ENCODE measurements at places on chromosomes 2 and 18.

- H3K27me3 ChIP-seq = no peaks in the 10 kb centered on the region
- peak overlapping the region; percentile 73 for H3K27ac ChIP-seq
- peaks cover 9% of the 10 kb centered on the region for H3K36me3 ChIP-seq
- H3K4me1 ChIP-seq = peaks cover 48% of the 10 kb centered on the region
- H3K4me3 ChIP-seq = no peak overlapping the region
These were observed 5.0 kb downstream of the CAB39 start for GRCh38 chr2:230717600-230717999.

DNA sequence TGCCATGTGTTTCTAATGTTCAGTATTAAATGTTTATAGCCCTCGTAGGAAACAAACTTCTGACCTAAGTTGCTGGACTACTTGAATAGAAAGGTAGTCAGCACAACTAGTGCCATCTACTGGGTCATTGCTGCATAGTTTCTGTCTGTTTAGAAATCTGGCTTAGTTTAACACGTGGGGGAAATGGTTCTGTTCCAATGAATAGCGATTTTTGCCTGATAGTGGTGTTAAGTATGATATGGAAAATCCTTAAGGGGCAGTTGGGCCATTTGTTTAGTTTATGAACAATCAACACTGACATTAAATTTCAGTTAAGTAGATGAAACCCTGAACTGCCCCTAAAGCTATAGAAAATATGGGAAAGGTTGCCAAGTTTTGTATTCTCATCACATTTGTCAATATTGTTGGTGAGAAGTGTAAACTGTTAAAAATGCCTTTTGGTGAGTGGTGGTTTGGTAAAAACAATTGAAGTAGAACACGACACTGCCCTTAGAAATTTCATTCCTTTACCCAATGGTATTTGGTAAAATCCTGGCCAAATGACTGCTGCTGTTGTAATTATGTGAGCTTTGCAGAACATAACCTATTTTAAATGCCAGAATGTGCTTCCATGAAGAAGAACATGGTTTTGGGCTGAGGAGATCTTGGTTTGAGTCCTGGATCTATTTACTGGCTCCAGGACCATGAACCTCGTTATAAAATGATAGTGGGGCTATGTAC lies 13.2 kb downstream of the NABP1 start:
- H3K27me3 ChIP-seq = no peaks in the 10 kb centered on the region
- peak; percentile 51 for DNase-seq
- H3K4me3 ChIP-seq = no peak overlapping the region
- peaks cover 7% of the 10 kb centered on the region for H3K36me3 ChIP-seq
- H3K4me1 ChIP-seq = peaks cover 14% of the 10 kb centered on the region

- peaks cover 2% of the 10 kb centered on the region for H3K27me3 ChIP-seq
- no peak overlapping the region for H3K4me3 ChIP-seq
- no peak for DNase-seq
- H3K4me1 ChIP-seq = no peaks in the 10 kb centered on the region
- no peak overlapping the region for H3K27ac ChIP-seq
- no peaks in the 10 kb centered on the region for H3K36me3 ChIP-seq
These were observed 546.2 kb upstream of the SETBP1 start for GRCh38 chr18:44134447-44134846.

GRCh38 chr2:189309331-189309730 lies 129.8 kb upstream of the COL5A2 start:
- no peak overlapping the region for H3K27ac ChIP-seq
- DNase-seq = no peak
- no peaks in the 10 kb centered on the region for H3K4me1 ChIP-seq

- H3K4me3 ChIP-seq = no peak overlapping the region
- H3K4me1 ChIP-seq = no peaks in the 10 kb centered on the region
- no peak overlapping the region for H3K27ac ChIP-seq
- DNase-seq = no peak
- H3K27me3 ChIP-seq = no peaks in the 10 kb centered on the region
- no peaks in the 10 kb centered on the region for H3K36me3 ChIP-seq
These were observed 33.6 kb downstream of the SATB2 start for GRCh38 chr2:199424160-199424559.

Data from memory B cell (primary cell).